ENCODE measurements at places on chromosomes 12 and 14. TPM values are rescaled to one million over a fixed set of nuclear protein-coding genes. Genes with fewer than 3 reads are reported as not detected.

AICDA gene
- not detected for total RNA-seq

GRCh38 chr12:108857158-108857407 lies 300 bp downstream of the SSH1 start:
- no peak for DNase-seq

DNA sequence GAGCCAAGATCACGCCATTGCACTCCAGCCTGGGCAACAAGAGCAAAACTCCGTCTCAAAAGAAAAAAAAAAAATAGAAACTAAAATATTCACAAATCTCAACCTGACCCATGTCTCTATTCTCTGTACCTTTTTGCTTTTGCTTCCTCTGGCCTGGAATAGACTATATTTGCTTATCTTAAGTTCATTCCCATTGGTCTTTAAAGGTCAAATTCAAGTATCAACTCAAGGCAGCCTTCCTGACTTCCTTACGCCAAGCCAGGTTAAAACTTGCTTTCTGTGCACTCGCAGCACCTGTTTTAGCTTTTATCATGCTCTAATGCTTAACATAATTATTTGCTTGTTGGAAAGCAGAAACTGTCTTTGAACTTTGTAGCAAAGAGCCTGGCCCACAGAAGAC lies 14.8 kb downstream of the PYM1 start:
- DNase-seq: no peak

PTCSC3 gene
- total RNA-seq: not detected

TROAP gene
- total RNA-seq: 1.00 TPM

- DNase-seq: no peak
Measured at GRCh38 chr12:51395283-51396230, 4.4 kb upstream of the GALNT6 start.

GRCh38 chr14:62694075-62694474 lies 351.2 kb downstream of the KCNH5 start:
- DNase-seq: no peak

- no peak for DNase-seq
Measured at GRCh38 chr12:106924268-106924861, 31.3 kb upstream of the TMEM263 start.

SPIC gene
- 1.5 TPM for total RNA-seq

ETFRF1 gene
- 42.5 TPM for total RNA-seq

DNA sequence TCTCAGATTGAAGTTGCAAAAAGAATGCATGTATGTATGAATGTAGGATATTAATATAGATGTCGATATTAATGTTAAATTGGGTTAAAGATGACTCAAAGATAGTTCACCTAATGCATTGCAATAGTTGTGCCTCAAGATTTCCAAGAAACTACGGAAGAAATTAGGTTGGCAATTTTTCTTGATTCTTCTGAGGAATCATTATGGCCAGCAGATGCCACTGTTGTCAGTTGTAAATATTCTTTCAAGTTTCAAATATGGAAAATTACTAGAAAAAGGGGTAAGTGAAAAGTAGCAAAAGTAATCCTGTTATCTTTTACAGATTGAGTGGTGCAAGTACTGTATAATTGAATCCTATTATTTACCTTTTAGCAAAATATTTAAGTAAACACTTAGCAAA lies 202.1 kb downstream of the ADAMTS20 start:
- no peak for DNase-seq

- DNase-seq: no peak
Measured at GRCh38 chr12:109347589-109347988, at the start of gene MYO1H. Gene MYO1H, plus strand, starts transcription at chr12:109347900. Its CDS starts 61 bp downstream, at chr12:109347961.

- no peak for DNase-seq
Measured at GRCh38 chr12:118512669-118513068, 136.3 kb downstream of the SUDS3 start.

DLGAP5 gene
- 0.27 TPM for total RNA-seq

GRCh38 chr12:132398386-132398991 lies 69.1 kb upstream of the GALNT9 start:
- DNase-seq: no peak

DNA sequence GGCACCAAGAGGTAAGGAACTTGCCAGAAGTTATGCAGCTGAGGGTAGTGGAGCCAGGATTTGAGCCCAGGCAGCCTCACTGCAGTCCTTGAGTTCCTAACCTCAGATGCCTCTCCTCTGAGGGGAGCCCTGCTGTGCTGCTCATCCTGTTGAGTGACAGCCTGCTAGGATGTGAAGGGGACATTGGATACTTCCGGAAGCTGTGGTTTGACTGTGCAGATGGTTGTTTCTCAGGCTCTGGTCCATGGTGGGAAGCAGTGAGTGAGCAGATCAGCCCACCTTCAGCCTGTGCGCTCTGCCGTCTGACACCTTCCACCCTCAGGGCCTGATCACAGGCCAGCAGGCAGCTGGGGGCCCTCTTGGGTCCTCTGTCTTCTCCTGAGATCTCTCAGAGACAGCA lies 253.2 kb downstream of the CACNA1C start:
- no peak for DNase-seq

GDF11 gene
- total RNA-seq: 0.83 TPM

DNA sequence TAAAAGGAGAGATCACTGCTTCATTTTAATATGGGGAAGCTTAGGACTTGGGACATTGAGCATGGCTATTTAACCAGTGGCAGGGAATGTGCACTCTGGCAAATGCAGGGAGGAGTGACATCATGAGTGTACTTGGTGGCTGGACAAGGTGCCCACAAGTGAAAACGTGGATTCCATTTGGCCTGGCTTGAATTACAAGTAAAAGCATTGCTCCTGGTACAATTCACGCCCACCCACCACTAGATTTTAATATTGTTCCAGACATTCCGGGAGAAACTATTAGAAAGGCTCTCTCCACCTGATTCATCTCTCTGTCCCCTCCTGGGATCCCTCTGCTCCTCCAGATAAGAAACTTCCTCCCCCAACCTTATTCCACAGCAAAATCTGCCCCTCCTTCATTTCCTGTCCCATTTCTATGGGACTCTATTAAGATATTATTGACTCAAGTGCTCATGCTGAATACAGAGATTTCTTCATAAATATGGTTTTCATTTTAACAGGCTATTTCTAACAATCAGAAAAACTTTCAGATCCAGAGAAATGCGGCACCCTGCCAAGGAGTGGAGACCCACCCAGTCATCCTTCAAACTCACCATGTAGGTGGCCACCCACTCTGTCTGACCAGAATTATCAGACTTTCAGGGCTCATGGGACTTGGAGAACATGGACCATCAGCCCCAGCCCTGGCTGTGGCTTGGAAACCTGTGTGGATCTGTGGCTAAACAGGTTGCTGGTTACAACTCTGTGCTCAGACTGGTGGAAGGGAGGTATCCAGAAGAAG lies 43.2 kb downstream of the SSPN start:
- DNase-seq: no peak

FGD6 gene
- 3.5 TPM for total RNA-seq

SERPINA10 gene
- 114 TPM for total RNA-seq

DNA sequence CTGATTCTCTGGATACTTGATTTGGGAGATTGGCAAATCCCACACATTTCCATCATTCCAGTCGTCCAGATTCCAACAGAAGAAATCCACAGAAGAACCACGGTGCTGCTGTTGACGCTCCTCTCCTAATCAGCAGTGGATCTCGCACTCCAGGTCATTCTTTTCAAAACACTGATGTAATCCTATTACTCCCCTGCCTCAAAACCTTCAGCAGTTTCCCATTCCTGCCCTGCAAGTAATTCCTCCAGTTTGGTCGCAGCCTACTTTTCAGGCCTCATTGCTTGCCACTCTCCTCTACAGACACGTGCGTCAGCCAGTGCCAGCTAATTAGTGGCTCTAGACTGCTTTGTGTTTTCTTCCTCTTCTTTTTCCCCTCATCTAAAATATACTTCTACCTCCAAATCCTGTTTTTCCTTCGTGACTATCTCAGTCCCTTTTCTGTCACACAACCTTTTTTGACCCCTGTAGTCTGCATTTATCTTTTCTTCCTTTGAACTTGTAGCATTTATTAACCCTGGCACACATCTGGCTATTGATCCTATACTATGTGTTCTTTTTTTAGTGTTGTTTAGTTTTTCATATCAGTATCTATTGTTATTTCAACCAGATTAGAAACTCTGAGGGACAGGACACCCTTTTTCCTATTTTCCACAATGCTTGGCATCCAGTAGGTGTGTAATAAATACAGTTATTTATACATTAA lies 36.8 kb downstream of the PRORP start:
- DNase-seq: no peak

- no peak for DNase-seq
Measured at GRCh38 chr12:54386403-54387113, 2.0 kb upstream of the ZNF385A start.

DNA sequence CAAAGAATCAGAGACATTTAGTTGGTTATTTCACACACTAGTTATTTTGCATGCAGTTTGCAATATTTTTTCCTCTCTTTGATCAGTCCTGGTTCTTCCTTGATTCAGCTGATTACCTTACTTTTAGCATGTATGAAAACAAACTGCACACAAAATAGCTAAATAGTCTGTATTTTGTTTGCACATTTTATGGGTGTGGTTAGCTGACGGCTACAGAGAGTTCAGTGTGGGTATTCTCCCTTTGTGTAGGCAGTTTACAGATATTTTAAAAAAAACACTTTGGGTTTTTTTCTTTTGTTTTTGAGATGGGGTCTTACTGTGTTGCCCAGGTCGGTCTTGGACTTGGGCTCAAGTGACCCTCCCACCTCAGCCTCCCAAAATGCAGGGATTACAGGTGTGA lies 28.5 kb downstream of the TOGARAM1 start:
- no peak for DNase-seq

DNA sequence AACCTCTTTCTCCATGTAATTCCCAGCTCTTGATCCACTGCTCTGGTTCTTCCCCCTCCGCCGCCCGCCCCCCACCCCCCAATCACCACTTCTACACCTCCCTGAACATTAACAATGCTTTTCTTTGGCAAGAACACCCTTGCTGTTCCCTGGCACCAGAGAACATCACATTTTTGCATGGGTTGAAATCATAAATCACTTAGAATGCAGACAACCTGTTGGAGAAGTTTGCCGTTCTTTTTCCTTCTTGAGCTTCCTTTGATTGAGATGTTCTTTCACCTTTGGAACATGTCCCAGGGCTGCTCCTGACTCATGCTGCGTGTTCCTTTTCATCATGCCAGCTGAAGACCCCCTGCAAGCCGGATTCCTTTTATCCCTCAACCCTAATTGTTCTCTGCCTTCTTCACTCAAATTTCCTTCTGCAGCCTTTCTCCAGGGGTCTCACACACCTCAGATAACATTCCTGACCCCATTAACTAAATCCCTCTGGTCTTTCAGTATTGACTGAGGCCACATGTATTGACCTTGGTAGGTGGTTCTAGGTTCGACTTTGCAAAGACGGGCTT lies 294.1 kb upstream of the TMPO start:
- no peak for DNase-seq

CHPT1 gene
- 66.9 TPM for total RNA-seq

GRCh38 chr12:78189656-78190055 lies 359.0 kb downstream of the NAV3 start:
- no peak for DNase-seq

GRCh38 chr12:53806721-53807120 lies 54.9 kb upstream of the CISTR start:
- no peak for DNase-seq

DNA sequence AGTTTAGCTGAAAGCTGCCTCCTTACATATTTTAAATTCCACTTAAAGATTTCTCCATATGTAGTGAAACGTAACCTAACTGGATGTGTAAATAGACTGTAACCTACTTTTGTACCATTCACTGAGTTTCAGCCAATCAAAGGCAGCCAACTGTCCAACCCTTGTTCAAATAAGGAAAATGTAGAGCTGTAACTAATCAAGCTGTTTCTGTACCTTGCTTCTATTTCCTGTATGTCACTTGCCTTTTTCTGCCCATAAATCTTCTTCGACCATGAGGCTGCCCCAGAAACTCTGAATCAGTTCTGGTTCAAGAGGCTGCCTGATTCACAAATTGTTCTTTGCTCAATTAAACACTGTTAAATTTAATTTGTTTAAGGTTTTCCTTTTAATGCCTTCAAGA lies 6.3 kb downstream of the SLC7A8 start:
- no peak for DNase-seq

DNA sequence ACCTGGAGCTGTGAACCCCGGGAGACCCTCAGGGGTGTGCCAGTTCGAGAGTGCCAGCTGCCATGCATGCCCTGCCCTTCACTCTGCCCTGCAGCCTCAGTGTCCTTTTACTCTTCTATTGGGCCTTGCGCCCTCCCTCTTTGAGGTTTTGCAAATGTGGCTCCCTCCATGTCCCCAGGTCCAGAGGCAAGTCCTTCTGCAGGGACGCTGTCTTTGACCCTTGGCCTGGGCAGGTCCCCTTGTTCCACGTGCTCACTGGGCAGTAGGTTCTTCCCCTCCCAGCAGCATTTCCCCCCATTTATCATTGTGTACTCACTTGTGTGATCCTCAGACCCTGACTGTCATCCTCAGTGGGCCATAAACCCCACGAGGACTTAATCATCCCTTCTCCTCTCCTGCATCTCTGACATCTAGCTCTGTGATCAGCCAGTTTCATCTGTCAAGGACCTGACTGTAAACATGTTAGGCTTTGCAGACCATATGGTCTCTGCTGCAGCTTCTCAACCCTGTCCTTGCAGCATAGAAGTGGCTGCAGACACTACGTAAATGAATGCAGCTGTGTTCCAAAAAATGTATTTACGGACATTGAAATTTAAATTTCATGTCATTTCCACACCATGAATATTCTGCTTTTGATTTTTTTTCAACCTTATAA lies 36.6 kb downstream of the TSPAN9 start:
- DNase-seq: no peak

PEBP1 gene
- total RNA-seq: 531 TPM

- DNase-seq: no peak
Measured at GRCh38 chr12:31536672-31537071, 54.3 kb downstream of the DENND5B start.

DNA sequence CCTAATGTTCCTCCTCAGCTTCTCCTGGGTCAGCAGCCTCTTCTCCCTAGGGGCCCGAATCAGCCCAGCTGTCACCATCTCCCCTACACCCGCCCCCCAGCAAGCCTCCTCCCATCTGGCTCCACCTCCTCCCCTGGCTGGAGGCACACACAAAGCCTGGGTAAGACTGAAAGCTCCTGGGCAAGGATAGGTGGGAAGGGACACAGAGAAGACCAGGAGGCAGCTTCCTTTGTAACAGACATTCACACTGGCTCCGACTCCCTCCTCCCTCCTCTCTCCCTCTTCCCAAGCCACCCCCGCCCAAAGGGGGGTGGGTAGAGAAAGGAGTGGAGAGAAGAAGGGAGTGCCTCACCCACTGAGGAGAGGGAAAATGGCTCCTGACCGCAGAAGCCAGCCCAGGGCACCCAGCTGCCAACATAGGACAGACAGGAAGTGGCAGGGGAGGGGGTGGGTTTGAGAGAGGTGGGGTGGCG lies 4.0 kb downstream of the CHD4 start:
- DNase-seq: no peak

DNA sequence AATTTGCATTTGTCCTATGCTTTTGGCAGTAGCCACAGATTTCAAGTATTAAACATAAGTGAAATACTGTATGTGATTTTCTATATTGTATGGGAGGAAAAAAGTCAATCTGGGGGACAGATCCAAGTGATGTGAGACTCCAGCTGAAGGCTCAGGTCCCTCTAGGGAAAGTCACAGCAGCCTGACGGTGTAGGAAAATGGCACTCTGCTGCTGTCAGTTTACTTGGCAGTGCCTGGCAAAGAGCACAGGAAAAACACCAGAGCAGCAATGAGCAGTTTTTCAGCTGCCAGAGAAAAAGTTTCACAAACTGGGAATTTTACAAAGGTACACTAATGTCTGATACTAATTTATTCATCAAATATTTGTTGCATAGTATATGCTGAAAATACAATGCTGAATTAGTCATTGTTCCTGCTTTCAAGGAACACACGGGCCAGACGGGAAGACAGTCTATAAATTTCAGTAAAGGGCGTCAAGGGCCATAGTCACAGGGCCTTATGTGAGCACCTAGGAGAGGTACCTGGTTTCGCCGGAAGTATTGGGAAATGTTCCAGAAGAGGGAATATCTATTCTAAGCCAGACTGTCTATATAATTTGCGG lies 66.2 kb upstream of the SLC38A2 start:
- DNase-seq: no peak
